ENCODE measurements at places on chromosomes 11 and 22.

DNA sequence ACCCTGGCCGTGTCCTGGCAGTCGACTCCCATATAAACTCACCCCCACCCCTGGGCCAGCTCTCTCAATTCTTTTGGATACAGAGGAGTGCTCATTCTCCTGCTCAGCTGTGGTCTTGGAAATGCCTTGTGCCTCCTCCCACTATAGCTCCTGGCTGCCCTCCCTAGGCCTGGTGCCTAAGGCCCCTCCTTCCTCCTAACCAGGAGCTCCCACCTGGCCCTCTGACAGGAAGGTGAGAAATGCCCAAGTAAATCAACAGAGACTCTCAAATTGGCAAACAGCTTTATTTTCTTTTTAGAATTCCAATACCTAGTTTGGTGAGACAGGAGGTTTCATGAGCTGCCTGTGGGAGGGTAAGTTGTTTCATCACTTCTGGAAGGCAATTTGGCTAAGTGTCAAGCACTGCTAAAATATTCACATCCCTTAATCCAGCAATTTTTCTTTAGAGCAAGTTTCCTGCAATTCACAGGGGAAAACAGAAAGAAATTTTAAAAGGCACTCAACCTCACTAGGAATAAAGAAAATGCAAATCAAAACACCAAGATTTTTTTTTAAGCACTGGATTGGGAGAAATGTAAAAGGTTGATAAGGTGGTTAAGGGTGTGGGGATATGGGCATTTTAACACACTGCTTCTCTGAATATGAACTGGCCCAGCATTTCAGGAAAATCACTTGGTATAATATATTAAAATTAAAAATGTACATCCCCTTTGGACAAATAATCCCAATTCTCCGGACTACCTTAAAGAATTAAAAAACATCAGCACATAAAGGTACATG lies 209.7 kb upstream of the ARHGAP20 start:
- DNase-seq, result no peak

- DNase-seq, result peak; percentile 18
These were observed 86.6 kb upstream of the ARHGAP32 start for GRCh38 chr11:129278586-129279319.

DNA sequence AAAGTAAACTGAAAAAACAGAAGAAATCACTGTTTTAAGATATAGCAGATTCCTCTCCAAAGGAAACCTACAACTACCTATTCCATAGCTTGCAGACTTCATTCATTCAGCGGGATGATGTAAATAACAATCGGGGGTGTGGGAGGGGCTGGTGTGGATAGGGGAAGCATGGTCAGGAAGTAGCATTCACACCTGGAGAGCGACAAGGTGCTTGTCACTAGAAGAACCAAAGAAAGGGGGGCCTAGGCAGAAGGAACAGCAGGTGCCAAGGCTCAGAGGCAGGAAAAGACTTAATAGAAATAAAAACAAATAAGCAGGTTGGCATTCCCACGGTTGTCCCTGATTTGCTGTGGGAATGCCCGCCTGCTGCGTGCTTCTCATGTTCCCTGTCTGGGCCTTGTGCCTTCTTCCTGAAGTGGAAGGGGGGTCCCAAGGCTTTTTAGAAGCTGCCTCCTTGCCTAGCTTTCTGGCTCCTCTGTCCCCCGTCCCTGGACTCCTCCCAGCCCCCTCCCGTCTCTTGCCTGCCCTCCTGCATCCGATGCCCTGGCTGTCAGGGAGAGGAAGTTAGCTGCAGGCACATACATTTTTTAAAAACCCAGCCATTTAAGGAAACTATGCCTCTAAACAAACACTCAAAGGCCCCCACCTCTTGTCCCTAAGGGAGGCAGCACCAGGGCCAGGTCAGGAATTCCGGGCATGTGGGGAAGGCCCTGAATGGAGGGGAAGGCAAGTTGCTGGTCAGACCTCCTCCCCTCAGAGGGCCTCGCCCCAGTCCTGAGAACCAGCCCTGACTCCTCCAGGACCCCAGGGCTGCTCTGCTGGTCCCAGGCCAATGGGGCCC lies 54.7 kb upstream of the PRDM11 start:
- DNase-seq, result no peak

GRCh38 chr22:23262518-23263332 lies 82.4 kb downstream of the BCR start:
- DNase-seq, result no peak

GRCh38 chr11:10319702-10320558 lies 15.1 kb downstream of the ADM start:
- DNase-seq, result no peak

- DNase-seq, result no peak
These were observed 70.0 kb upstream of the ALX4 start for GRCh38 chr11:44380009-44380313.

DNA sequence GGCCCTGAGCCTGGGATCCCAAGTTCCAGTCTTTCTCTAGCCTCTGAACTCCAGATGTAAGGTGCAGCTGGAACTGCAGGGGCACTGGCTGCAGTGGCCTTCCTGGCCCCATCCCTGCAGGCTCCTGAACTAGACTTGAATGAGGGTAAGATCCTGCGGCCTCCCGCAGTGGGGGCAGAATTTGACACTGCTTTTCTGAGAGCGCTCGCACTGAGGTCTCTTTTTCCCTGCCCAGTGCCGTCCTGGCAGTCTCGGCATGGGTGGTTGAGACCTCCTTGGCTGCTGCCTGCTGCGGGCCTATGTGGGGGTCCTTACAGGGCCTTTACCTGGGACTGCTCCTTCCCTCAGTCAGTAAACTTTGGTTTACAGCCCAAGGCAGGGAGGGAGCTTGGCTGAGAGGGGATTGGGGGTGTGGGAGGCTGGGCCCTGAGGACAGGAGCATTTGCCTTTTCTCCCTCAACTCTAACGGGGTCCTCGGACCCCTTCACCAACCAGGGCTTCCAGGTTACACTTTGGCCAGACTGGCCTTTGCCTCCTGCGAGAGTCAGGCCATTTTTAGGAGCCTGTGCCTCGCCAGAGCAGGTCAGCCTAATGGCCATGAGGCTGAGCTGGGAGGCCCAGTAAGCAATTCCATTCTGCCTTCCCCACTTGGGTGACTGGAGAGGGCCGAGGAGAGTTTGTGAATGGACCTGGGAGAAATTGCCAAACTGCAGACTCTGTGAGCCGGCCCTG lies 35.4 kb downstream of the FAM83F start:
- no peak for DNase-seq

DNA sequence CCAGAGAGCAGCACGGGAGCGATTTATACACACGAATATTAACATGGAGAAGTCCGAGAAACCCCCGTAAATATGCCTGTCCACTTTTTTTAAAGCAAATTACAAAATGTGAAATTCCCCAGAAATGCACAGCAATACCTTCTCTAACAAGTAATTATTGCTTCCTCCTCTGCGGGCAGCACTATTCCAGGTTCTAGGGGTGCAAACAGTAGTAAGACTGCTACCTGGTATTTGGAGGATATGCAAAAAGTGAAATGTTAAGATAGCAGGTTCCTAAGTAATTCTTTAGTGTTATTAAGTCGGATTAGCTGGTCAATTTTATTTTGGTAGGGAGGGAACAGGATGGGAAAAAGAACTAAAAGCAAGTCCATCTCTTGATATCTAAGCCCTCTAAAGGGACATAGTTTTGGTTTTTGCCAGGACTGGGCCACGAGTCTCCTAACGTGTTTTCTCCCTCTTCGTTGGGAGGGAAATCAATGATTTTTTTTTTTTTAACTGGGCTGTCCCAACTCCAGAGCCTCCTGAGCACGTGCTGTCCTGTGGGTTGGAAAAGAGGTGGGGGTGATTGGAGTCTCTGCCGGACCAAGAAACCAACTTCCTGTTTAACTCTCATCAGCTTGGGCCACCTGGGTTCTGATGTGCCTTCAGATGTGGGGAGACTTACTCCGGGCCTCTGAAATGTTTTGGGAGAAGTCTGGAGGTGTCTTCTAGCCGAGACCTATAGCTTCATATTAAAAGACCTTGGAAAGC lies 1.7 kb upstream of the XBP1 start:
- DNase-seq, result no peak

- no peak for DNase-seq
These were observed 52.0 kb upstream of the ELF5 start for GRCh38 chr11:34565417-34566207.

GRCh38 chr22:49678137-49678841 lies 149.4 kb downstream of the BRD1 start:
- DNase-seq, result no peak

DNA sequence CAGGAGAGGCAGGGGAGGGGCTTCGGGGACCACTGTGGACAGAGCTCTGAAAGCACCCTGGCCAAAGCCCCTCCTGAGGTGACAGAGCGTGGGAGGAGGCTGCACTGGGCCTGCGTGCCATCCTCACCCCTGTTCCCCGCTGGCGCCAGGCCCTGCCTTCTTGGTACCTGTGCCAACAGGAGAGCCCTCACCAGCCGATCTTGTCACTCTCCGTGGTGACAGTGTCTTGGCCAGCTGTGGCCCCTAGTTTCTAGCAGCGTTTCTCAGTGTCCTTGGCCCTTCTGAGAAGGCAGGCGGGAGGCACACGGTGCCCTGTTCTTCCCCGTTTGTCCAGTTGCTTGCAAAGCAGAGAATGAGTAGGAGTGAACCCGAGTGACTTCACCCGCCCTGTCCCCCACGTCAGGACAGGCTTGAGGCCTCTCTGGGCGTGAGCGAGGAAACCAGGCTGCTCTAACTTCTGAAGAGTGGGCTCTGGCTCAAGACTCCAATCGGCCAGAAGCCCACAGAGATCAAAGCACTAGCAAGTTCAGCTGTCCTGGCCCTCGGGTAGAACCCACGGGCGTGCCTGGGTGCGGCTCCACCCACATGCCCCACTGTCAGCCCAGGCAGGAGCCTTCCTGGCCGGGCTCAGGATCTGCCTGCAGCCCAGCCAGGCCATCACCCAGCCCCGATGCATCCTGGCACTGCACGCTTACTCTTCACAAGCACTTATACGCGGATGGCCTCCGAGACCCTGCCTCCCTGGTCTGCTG lies 60.2 kb upstream of the EMID1 start:
- DNase-seq, result no peak

- DNase-seq, result no peak
These were observed 185.1 kb upstream of the MTNR1B start for GRCh38 chr11:92784331-92784730.

- no peak for DNase-seq
These were observed 38.9 kb downstream of the LIMK2 start for GRCh38 chr22:31250740-31251600.

GRCh38 chr22:29795663-29796062 lies 28.5 kb downstream of the UQCR10 start:
- no peak for DNase-seq

DNA sequence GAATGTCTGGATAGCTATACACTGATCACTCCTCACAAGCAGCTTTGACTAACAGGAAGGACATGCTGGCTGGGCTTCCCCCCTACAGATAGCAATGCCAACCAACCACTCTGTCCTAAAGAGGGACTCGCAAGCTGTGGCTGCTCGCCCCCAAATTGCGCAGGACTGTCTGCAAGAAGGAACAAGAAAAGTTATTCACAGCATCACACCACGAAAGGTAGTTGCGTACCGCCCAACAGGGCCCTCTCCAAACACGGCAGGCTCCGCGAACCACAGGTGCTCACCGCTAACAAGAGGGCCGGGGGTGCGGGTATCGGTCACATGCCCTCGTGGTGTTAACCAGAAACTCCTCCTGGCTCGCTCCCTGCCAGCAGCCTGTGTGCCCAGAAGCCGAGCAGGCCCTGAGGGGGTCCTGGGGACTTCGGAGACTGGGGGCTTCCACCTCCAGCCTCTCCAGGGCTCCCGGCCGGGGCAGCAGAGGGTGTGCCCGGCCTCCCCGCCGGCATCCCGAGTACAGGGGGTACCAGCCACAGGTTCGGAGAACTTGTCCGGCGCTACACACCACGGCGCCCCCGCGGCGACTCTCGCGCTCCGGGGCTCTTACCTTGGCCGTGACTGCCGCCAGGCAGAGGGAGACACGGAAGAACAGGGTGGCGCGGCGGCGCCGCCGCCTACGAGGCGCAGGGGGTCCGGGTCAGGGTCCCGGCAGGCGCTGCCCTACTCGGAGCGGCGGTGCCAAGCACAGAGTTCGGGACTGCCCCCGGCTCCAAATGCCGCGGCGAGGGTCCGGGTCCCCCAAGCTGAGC lies 682 bp downstream of the LARGE1 start:
- DNase-seq, result no peak

GRCh38 chr22:35577799-35578659 lies 37.4 kb downstream of the RASD2 start:
- no peak for DNase-seq

DNA sequence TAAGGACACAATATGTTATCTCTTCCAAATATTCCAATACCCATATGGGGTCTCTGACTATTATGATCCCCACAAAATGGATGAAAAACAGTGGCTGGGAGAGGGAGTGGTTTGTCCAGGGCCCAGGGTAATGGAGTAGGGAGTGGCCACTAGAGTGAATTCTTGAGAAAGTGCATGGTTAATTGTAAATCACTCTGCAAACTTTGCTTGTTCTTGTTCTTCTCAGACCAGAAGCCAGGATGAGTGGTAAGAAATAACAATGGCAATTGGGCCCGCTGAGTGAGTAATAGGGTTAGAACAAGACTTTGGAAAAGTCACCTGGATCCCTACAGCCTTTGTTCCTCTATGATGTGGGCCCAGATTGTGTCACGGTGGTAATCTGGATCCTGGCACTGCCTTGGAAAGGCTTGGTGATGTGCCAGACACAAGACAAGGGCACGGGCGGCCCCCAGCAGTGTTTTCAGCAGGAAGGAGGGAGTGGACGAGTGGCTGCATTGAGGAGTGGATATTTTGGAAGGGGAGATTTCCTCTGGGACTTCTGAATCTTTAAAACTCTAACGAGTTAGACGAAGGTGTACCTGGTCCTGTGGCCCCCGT lies 18.2 kb upstream of the KIRREL3 start:
- DNase-seq, result no peak

DNA sequence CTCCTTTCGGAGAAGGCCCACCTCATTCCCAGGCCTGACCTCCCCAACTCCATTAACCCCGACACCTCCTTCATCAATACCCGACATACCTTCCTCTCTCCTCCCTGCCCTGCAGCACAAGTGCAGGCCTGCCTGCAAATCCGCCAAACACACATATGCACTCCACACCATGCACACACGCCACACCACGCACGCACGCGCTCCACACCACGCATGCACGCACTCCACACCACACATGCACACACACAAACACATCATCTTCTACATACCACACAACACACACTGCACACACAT lies 629.6 kb downstream of the TBC1D22A start:
- no peak for DNase-seq

GRCh38 chr22:39496131-39496838 lies 5.8 kb upstream of the MIEF1 start:
- DNase-seq, result peak; percentile 59

DNA sequence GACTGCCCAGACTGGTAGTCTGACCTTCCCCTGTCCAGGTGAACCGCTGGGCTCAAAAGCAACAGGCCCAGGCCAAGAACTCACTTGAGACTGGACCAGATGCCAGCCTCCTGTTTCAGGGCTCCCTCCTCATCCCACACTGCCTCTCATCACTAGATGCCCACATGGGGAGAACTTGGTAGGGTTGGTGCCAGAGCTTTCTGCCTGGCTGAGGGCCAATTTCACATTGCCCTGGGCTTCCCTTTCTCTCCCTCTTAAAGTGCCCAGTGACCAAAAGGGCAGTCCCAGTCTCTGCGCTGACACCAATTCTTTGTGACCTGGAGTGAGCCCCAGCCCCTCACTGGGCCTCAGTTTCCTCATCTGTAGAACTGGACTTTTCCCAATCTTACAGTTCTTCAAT lies 41.7 kb downstream of the C11orf58 start:
- no peak for DNase-seq

All from neuronal stem cell (in vitro differentiated cells).